ENCODE measurements at places on chromosomes 2 and 18.

- no peak for DNase-seq
Observed at GRCh38 chr18:73715210-73715670, 432.4 kb downstream of the FBXO15 start.

DNA sequence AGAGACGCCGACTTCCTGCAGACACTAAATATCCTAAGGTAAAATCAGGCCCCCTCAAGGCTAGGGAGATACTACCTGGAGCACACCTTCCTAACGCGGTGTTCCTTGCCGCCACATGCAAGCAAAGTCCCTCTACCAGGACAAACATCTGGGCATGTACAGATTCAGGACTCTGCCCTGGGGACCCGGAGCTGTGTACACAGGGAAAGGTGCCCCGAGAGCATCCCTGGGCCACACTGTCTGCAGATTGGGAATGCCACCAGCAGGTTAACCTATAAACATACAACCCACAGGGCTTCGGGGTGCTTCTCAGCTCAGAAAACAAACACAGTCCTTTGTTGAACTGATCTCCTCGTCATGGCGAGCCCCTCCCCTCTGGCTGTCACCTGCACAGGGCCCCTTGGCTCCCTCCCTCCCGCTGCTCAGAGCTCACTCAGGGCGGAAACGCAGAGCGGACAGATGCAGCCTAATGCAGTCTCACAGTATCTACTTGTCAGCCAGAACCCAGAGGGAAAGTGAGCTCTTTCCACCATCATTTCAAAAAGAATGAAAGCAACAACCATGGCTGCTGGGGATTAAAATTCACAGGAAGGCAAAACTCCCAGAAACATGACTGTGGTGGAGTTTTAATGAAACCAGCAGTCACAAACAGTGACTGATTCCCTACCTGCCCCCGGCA lies 218.8 kb downstream of the HDAC4 start:
- no peak for DNase-seq

DNA sequence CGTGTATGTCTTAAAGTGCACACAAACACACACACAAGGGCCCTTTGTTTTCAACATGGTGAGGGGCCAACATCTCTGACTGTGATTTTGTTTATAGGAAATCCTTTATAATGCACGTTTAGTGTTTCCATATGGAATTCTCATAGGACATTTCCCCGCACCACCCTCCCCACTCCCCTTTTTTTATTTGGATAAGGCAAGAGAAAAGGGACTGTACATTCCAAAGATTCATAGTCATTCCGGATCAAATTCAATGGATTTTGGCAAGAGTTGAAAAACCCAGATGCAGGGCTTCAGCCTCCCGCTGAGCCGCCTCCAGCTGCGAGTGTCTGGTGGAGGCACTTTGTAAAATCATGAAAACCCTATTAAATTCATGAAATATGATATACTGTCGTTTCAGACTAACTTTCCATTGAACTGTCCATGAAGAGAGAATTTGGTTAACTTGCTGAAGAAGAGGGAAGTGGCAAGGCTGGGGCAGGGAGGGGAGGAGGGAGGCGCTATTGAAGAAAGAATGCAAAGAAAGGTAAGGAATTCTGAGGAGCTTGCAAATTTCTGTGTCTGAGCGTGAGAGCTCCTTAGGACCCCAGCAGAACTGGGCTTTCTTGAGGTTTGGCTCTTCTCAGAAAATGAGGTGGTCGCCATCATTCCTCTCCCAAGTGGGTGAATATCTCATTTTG lies 25.8 kb upstream of the SLC14A2 start:
- DNase-seq: no peak

DNA sequence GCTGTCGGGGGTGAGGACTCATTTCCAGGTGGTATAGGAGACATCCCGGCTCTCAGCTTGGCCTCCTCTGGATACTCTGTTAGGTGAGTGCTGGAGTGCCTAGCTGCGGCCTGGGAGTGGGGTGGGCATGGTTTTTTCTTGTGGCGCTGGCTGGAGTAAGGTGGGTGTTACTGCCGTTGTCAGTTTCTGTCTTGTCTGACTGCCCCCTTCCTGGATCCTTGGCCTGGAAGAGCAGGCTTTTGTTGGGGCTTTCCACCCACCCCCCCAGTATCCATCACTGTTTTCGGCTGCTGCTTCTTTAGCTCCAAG lies 69.2 kb downstream of the DGKD start:
- DNase-seq: no peak

GRCh38 chr2:152071092-152071491 lies 27.8 kb downstream of the CACNB4 start:
- no peak for DNase-seq

DNA sequence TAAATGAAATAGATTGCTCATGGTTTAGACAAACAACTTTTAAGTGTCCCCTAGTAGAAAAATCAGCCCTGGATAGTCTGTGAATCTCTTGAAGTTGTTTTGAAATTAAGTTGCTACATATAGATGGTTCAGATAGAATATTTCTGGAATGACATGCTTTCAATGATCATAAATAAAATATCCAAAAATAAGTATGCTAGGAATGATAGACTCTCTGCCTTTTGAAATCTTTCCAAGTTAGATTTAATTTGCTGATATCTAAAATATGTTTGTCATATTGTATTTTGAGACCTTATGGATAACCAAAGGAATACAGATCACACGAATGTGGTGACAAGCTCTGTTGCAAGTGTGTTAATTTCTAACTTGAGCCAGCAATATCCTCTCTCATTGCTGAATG lies 488.7 kb downstream of the THSD7B start:
- no peak for DNase-seq

GRCh38 chr18:33641141-33641540 lies 63.1 kb downstream of the ASXL3 start:
- no peak for DNase-seq

GRCh38 chr2:3195641-3196476 lies 181.8 kb downstream of the EIPR1 start:
- no peak for DNase-seq

DNA sequence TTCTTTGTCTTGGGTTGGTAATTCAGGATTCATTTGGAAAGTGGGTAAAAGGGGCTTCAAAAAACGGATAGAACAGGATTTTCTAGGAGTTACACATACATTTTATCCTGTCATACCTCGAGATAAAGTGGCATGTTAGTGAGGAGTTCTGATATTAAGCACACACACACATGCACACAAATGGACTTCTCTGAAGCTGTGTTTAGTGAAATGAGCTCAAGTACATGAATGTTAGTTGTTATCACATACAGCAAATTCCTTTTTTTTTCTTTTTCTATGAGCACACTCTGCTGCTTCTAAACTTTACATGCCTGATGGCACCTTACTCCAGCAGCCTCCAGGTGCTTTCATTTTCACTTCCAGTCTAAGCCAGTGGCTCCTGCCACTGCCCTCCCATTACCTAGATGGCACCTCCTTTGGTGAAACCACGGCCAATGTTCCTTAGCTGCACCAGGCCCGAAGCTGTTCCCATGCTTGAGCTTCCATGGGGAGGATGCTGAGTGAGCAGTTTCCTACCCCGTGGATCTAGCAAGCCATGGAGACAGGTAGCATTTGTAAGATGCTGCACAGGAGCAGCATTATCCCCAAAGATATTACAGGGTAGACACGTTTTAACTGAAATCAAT lies 49.7 kb downstream of the STAT1 start:
- no peak for DNase-seq

DNA sequence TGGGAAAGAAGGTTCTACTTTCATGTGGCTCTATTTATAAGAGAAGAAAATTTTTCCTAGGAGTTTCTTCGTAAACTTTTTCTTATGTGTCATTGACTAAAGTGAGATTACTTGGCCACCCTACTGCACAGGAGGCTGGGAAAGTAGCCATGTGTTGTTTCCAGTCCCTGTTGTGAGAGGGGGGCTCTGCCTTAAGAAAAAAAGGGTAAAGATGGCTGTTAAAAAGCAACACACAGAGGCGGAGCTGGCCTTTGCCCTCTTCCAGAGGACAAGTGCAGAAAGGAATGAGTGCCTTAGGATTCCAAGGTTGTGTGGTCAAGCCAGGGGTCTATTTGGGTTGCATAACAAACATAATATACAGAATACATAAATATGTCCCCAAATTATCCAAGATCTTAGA lies 230.0 kb upstream of the CXCR4 start:
- DNase-seq: no peak

- no peak for DNase-seq
Observed at GRCh38 chr2:73772819-73773218, 7.1 kb downstream of the DUSP11 start.

DNA sequence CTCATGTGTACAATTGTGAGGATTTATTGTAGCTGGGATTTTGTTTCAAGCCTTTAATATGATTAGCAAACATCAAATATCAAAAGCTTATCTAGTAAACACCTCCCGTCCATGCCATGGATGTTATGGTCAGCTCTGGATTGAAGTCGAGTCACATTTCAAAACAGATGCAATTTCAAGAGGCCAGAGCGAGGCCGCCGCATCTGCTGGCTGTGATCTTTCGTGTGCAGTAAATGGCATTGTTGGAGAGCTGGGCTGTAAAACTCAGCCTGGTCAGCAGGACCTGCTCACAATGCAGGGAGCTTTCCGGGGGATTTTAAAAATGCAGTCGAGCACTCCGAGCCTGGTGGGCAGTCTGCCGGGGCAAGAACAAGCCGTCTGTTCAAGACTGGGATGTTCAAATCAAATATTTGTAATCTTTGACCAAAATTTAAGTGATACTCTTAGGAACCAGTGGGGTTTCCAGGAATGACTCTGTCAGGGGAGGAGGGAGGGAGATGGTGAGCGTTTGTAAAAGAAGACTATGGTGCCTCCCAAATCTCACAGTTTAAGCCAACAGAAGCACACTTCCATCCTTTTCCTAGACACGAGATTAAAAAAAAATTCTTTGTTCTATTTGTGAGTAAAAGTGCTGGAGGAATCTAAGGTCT lies 97.6 kb downstream of the MYCN start:
- DNase-seq: no peak

GRCh38 chr2:23363268-23363667 lies 21.7 kb upstream of the KLHL29 start:
- no peak for DNase-seq

DNA sequence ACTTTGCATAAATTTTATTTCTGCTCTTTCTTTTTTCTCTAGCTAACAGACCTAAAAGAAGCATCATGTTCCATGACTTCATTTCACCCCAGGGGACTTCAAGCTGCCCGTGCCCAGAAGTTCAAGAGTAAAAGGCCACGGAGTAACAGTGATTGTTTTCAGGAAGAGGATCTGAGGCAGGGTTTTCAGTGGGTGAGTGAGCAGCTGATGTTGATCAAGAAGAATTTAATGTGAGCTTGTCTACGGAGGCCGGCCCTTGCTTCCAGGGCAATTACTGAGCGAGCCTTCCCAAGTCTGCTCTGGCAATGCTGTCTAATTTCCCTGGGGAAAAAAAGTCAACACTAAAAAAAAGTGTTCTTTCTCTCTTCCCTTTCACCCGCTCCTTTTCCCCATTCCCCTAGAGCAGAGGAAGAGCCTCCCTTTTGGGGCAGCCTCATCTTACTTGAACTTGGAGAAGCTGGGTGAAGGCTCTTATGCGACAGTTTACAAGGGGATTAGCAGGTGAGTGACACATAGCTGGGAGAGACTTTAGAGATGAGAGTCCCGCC lies 1.2 kb downstream of the CDK15 start:
- no peak for DNase-seq

- no peak for DNase-seq
Observed at GRCh38 chr2:60262178-60262577, 291.3 kb downstream of the BCL11A start.

DNA sequence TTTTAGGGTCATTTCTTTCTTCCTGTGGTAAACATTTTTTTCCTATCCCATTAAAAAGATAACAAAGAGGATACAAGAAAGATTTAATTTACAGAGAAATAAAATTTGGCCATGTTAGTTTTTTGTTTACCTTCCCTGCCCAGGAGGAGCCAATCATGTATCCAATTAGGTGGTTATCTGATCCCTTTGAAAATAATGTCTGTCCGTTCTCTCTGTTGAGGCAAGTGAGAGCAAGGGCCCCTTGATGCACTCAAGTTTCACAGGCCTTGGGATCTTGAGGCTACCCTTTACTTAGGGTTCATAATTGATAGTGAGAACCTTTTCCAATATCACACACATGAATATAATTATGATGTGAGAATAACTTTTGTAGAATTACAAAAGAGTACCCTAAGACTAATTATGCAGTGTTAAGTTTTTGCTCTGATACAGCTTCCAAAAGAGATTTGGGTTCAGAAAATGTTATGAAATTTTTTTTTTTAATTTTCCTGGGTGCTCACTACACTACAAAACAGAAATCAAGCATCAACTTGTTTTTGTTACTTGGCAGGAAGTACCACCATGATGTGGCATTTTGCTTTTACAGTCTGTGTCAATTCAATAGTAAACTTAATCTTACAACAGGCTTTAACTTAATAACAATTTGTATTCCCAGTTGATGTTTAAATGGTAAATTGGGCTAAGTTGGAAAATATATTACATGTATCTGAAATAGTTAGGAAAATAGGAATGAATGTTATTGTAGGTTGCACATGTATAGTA lies 42.0 kb downstream of the AFTPH start:
- DNase-seq: no peak

- DNase-seq: no peak
Observed at GRCh38 chr2:229901819-229902218, 20.0 kb downstream of the TRIP12 start.

- DNase-seq: peak; percentile 13
Observed at GRCh38 chr2:1563943-1564891, 151.0 kb downstream of the TPO start.

DNA sequence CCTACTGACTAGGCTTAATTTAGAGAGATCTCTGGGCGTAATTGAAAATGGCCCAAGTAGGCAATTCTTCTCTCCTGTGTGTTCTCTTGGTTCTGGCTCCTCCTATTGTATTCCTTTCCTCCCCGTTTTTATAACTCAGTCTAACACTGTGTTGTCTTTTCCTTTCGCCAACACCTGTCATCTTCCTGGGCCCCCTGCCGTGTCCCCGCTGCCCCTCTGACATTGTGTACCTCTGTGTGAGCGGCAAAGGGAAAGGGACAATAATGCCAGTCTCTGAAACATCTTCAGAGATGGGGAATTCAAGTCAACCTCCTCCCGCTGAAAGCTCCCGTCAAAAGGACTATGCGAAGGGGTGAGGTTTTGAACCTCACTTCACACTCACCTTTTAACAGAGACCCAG lies 210.9 kb downstream of the GBX2 start:
- no peak for DNase-seq
